Activated CD4-positive, alpha-beta T cell treated with anti-CD3 and anti-CD28 coated beads, Interleukin-2, amount 50 U/mL, for 4 hours (primary cell): ENCODE measurements at places on chromosomes 5 and 9.

DNA sequence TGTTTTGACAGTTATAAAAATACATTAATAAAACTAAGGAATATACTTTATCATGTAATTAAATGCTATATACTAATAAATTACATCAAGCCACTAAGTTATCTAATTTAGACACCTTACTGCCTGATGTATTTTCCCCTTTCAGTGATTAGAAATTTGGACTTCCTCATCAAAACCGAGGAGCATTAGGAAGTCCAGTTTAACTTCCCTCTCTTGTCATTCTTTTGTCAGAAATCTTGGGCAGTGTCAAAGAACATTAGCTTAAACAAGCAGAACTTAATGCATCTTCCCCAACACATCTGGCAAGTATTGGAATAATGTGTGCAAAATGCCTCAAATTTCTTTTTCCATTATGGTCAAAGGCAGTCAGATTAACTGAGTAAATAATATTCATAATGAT, 81.6 kb downstream of the PLPP1 start:
- DNase-seq, result no peak

GRCh38 chr9:92942688-92943616, 4.4 kb upstream of the FGD3 start:
- DNase-seq, result no peak

GRCh38 chr5:170319301-170319700, 21.7 kb upstream of the LCP2 start:
- no peak for DNase-seq

DNA sequence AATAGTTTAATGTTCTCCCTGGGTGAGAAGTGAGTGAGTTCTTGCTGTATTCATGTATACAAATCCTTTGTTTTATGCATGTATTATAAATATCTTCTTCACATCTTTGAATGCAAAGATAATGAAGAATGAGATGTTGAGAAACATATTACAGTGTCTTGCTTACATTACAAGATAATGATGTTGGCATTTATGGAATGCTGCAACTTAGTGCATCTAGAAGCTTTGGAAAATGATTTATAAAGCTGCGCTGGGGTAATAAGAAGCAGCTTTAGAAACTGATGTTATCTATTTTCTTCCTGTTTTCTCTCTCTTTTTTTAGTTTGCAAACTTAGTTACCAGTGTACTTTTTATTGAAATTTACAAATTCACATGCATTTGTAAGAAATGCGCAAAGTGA, 673.4 kb downstream of the KCTD16 start:
- no peak for DNase-seq

DNA sequence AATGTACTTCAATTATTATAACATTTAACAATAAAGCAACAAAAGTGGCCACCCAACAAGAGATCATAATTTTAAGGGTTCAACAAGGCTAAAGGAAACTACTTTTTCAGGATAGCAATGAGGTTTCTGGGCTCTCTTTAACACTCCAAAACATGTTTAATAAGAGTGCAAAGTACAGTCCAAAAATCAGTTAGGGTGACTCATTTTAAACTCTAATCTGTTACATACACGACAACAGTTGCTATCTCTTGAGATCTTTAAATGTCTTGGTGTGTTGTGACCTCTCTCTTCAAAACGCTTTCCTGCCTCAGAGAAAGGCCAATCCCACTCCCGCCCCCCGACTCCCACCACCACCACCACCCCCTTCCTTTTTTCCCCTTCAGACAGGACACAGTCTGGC, 11.5 kb downstream of the NFIB start:
- DNase-seq, result no peak

DNA sequence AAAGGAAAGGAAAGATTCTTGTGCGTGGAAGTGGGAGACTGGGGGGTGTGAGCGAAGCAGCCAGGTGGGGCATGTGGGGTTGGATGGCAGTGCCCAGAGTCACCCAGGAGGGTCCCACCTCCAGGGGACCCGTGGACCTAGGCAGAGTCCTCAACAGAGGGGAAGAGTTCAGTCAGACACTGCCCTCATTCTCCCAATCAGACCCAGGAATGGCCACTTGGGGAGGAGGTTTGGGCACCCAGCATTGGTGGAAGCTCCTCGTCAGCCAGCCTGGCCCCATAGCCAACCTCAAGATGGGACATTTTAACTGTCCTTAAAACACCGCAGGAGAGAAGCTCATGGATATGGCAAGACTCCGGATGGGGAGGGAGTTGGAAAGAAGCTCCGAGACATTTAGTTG, 21.9 kb upstream of the LAMC3 start:
- no peak for DNase-seq

DNA sequence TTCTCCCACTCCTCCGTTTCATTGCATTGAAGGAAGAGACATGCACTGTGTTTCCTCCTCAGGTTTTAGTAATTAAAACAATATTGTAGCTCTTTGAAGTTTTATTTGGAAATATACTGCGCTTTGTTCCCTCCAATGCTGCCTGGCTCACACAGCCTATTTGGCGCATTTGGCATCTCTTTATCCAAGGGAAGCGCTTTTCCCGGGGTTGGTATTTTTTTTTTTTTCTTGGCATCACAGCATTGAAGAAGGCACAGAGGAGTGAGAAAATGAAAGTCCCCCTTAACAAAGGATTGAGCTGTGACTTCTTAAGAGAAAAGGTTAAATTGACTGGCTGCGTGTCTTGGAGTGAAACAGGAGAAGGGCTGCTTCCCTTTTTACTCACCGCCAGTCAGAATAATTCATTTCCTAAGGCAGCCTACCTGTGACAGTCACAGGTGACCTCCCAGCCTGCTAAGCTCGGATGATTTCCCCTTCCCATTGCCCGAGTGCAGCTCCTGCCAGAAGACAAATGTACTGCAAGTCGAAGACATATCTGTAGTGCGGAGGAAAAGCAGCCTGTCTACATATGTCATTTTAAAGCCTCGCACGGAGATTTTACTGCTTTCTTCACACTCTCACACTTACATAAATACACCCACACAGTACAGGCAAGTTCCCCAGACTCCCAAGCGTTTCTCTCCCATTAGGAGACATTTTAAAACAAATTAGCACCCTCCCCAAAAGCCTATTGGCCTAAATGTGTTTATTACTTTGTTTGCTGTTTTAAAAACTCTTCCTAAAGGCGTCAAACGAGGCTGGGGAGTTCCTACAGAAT, 665.5 kb upstream of the ZNF608 start:
- DNase-seq, result no peak

GRCh38 chr5:110477911-110478310, 248.6 kb downstream of the TMEM232 start:
- no peak for DNase-seq

- DNase-seq, result no peak
Measured at GRCh38 chr5:58016358-58016757, 443.5 kb downstream of the PLK2 start.

GRCh38 chr5:10393491-10393890, 40.0 kb downstream of the MARCHF6 start:
- no peak for DNase-seq

DNA sequence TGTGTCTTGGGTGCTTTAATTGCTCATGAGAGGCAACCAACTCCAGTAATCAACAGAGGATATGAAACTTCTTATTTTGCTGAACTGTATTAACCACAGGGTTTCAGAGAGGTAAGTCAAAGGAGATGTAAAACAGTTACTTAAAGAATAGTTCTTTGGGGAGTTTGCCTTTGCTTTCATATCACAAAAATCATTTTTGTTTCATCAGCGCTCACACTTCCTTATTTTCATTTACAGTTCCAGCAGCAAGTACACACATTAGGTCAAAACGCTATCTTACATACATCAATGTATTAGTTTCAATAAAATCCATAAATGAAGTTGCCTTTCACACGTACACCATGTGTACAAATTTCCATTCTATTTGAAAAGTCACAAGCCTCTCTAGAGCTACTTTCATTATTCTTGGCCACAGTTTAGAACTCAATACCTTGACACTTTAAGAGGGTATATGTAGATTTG, 50.1 kb downstream of the ST8SIA4 start:
- DNase-seq, result no peak

DNA sequence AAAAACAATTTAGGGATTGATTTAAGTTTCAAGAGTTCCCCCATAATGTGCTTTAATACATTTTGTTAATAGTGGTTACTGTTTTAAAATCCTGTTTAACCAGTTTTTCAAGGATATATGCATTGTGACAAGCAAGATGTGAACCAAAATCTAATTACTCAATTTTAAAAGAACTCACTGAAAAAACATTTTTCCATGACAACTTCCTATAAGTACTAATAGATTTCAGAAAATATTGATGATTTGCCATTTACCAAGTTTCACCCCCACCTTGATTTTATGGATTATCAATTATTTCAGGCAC, 4.9 kb upstream of the DNAJC21 start:
- DNase-seq, result no peak

- DNase-seq, result no peak
Measured at GRCh38 chr5:138349852-138350562, 2.5 kb upstream of the KDM3B start.

DNA sequence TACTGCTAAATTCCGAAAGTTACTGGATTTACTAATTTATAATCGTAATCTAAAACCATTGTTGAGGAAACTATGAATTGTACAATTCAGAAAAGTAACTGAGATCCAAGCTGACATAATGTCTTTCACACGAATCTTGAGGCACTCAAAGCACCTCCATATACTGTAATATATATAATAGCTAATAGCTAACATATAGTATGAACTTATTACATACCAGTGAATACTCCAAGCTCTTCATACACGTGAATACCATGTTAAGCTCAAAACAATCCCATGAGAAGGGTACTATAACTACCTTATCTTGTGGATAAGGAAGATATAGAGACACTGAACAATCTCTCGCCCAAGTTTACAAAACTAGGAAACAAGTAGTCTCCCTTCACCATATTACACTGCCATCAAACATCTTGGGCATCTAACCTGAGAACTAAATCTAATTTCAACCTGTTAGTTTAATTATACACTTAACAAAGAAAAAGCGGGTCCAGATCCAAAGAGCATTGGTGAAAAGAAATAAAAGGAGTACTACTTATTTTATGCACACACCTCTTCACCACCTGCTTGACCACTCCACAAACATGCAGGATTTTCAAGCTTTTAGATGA, 1.0 kb downstream of the NUDCD2 start:
- no peak for DNase-seq
